Epithelial cell of umbilical artery (primary cell): ENCODE measurements at places on chromosomes 2 and 18. TPM values are rescaled to one million over a fixed set of nuclear protein-coding genes. Genes with fewer than 3 reads are reported as not detected.

PDK1 gene
- 5.8 and 9.1 TPM in 2 replicates for total RNA-seq

SH2D6 gene
- 0.30 and 0.32 TPM in 2 replicates for total RNA-seq

MTCL1 gene
- total RNA-seq = 9.7 and 25.2 TPM in 2 replicates

RGPD4 gene
- not detected in 2 replicates for total RNA-seq

SAG gene
- total RNA-seq = under 0.01 TPM in 1 of 2 replicates, not detected in the other

SCN2A gene
- total RNA-seq = 0.46 TPM in 1 of 2 replicates, not detected in the other
